Activated B cell treated with CpG ODN at 0.5 μM for 24 hours (primary cell): ENCODE measurements at places on chromosomes 1 and 21.

GRCh38 chr1:183472488-183473216 lies at the start of gene SMG7:
TSS of gene SMG7 (plus strand) at chr1:183472499. CDS start at chr1:183472621, 122 bp downstream.
- no peak for DNase-seq

GRCh38 chr1:176382163-176382562 lies 80.8 kb upstream of the PAPPA2 start:
- DNase-seq: no peak

- DNase-seq: no peak
Measured at GRCh38 chr1:164605254-164606091, 46.5 kb downstream of the PBX1 start.

- DNase-seq: no peak
Measured at GRCh38 chr1:16088351-16088911, 15.0 kb upstream of the FAM131C start.

DNA sequence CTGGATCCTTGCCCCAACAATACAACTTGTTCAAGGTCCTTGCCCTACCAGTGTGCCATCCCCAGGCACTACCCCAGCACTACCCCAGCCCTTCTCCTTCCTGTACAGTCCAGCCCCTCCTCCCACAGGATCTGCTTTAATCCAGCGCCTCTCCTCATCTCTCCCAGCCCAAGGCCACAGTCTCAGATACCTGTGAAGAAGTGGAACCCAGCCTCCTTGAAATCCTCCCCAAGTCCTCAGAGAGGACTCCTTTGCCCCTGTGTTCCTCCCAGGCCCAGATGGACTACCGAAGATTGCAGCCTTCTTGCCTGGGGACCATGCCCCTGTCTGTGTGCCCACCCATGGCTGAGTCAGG lies 6.5 kb upstream of the CDC20 start:
- DNase-seq: no peak

GRCh38 chr1:156657741-156658319 lies 15.9 kb downstream of the BCAN start:
- DNase-seq: no peak

DNA sequence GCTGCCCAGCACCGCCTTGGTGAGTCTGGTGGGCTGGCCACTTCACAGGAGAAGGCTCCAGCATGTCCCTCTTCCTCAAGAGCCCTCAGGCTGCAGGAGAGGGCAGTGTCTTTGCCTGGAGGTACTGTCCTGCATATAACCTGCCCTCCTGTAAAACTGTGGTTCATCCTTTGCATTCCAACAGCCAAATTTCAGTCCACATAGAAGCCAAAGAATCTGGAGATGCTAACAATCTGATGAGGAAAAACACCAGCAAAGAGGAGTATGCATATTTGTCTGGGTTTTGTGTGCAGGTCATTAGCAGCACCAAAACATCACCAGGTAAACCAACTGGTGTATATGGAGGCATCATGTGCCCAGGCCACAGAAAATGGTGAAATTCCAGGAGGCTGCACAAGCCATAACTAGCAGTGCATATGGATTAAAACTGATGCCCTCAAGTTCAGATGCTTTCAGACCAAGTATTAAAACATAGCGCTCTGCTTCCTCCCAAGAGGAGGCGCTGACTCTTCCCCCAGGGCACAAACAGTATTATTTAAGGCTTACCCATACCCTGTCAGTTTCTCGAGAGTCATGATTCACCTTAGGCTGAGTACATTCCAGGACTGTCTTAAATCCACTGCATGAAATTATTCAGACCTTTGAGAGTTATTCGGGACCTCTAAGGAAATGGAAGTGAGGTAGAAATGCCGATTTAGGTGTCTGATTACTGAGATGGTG lies 150.5 kb upstream of the COA6 start:
- no peak for DNase-seq

GRCh38 chr1:75341537-75341936 lies 207.3 kb downstream of the LHX8 start:
- DNase-seq: no peak

DNA sequence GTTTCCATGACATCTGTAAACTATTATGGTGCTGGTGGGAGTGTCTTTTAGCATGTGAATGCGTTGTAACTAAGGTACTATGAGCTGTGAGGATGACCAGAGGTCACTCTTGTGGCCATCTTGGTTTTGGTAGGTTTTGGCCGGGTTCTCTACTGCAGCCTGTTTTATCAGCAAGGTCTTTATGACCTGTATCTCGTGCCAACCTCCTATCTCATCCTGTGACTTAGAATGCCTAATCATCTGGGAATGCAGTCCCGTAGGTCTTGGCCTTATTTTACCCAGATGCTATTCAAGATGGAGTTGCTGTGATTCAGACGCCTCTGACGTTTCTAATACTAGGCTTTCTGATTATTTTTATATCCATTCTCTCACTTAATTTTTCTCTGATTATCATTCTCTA lies 9.4 kb downstream of the NCAM2 start:
- no peak for DNase-seq

GRCh38 chr1:199690496-199690895 lies 337.0 kb upstream of the NR5A2 start:
- no peak for DNase-seq

DNA sequence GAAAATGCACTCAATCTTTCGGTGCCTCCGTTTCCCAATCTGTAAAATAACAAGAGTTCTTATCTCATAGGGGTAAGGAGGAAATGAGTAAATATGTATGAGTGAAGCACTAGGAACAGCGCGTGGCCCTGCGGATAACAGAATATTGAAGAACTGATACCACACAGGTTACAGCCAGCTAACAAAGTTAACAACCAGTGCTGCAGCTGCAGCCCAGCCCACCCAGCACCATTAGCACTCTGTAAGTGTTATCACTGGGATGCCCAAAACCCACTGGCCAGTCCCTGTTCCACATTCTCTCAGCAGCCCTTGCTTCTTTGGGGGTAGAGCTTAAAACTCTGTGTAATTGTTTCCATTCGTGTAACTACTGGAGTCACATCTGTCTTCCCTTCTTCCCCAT lies 89.5 kb downstream of the VWA5B1 start:
- no peak for DNase-seq

GRCh38 chr1:50295566-50295965 lies 127.7 kb downstream of the DMRTA2 start:
- DNase-seq: no peak

DNA sequence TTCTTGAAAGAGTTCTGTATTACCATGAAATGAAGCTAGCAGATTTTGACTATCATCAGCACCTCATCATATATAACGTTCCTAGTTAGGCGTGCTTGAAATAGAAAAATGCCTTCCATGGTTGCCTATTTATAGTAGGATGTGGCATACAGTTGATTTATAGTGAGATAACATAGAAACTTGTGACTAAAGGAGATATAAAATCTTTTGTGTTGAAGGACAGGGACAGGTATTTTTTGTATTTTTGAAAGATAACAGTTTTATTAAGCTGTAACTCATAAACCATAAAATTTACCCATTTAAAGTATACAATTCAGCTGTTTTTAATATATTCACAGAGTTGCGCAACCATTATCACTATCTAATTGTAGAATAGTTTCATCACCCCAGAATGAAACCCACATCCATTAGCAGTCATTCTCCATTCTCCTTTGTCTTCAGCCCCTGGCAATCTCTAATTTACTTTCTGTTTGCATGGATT lies 19.3 kb downstream of the SPEN start:
- no peak for DNase-seq

DNA sequence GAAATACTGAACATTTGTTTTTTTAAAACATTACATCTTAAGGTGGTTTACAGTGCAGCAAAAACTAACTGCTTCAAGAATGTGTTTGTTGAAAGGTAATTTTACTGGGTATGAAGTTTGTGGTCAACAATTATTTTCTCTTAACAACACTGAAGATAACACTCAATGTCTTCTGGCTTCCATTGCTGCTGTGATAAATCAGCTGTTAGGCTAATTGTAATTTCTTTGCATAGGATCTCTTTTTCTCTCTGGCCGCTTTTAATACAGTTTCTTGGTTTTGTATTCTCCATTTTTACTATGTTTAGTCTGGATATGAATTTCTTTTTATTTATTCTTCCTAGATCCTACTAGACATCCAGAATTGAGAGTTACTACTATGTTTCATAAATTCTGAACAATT lies 44.9 kb downstream of the DOCK7 start:
- DNase-seq: no peak

DNA sequence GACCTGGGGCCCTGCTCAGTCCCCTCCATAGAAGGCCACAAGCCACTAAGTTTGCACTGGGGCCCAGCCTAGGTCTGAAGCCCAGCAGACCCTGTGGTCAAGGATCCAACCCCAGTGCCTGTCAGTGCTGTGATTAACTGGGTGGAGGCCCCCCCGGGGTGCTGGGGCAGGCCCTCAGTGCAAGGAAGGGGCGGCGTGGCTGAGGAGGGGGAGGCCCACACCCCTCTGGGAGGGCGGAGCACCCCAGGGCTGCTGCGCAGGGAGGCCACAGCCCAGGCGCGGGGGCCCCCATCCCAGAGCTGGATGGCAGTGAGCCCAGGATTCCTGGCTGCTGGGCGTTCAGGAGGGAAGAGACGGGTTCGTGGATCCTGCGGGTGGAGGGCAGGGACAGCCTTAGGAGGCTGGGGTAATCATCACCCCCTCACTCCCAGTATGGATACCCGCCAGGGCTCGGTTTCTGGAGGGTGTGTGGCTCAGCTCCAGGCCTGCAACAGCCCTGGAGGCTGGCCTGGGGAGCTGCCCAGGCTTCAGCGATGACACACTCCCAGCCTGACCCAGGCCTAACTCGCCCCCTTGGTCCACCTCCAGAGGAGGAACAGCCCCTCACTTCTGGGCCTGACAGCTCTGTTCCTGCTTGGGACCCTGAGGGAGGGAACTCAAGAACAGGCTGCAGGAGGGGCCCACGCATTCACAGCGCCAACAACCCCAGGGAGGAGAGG lies 890 bp downstream of the GJC2 start:
- peak; percentile 14 for DNase-seq

GRCh38 chr1:27531959-27532685 lies 42.2 kb upstream of the WASF2 start:
- DNase-seq: no peak

GRCh38 chr1:200206761-200207160 lies 179.3 kb downstream of the NR5A2 start:
- no peak for DNase-seq

GRCh38 chr1:94702442-94702815 lies 117.7 kb upstream of the SLC44A3 start:
- DNase-seq: no peak

GRCh38 chr21:14356746-14357145 lies 26.2 kb downstream of the HSPA13 start:
- no peak for DNase-seq

DNA sequence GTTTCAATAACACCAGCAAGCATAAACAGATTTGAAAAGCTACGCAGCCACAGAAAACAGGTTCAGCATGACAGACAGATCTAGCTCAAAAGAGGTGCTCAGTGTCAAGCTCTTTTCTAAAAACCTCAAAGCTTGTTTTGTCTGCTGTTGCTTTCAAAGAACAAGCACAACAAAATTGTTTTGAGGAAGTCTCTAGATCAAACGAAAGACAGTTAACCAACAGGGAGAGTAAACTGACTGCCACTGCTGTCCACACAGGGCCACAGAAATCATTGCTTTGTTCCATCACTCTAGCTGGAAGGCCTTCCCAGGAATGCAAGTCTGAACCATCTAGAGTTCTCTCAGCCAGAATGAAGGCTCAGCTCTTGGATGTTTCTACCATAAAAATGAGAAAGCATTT lies 12.8 kb downstream of the APP start:
- no peak for DNase-seq

DNA sequence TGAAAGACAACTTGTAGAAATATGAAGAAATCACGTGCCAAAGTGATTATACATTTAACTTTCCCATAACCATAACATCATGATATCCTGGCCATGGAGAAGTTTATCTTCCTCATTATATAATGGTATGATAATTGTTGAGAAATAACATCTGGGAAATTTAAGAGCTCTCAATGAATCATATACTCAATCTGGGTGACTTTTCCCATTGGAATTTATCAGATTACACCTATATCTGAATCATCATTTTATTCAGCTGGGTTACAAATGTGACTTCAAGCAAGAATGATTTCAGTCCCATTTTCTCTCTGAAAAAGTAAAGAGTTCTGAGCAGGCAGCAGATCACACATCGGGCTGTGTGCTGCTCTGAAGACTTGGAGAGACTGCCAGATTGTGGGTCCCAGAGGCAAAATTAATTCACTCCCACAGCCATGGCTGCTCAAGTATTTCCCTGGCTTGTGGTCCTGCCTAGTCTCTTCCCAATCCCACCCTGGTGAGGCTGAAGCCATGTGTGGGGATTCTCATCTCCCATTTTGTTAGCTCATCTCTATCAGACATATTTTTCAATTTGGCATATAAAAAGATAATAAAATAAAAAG lies 278.0 kb downstream of the MRPL39 start:
- no peak for DNase-seq

- no peak for DNase-seq
Measured at GRCh38 chr1:19479351-19480120, 5.8 kb downstream of the CAPZB start.

- DNase-seq: no peak
Measured at GRCh38 chr1:115365738-115366137, 27.7 kb upstream of the NGF start.

GRCh38 chr1:41641941-41642527 lies 157.6 kb upstream of the EDN2 start:
- no peak for DNase-seq

DNA sequence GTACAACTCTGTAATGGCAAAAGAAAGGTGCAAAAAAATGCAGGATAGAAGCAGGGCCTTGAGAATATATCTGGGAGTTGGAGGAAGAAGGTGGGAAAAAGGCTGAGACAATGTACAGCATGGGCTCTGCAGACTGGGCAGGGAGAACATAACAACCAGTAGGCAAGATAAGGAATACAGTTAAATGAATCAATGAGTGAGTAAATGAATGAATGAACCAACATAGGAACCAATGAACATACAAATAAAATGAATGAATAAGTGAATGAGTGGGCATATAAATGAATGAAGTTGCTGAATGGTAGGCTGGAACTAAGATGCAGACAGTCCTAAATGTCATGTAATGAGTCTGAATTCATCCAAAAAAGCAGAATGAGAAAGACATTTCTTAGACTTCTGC lies 370.6 kb downstream of the SMYD3 start:
- DNase-seq: no peak

GRCh38 chr1:54577612-54578011 lies 29.6 kb downstream of the ACOT11 start:
- no peak for DNase-seq

GRCh38 chr21:29365661-29366265 lies 67.0 kb downstream of the BACH1 start:
- no peak for DNase-seq

GRCh38 chr1:28936528-28936927 lies 22.2 kb downstream of the EPB41 start:
- no peak for DNase-seq

- peak; percentile 51 for DNase-seq
Measured at GRCh38 chr1:13700521-13701270, 708 bp downstream of the PRDM2 start.

GRCh38 chr1:174001573-174001972 lies 20.6 kb downstream of the RC3H1 start:
- no peak for DNase-seq

- peak; percentile 37 for DNase-seq
Measured at GRCh38 chr1:155080312-155081228, 1.9 kb downstream of the EFNA3 start.

GRCh38 chr1:66261364-66261763 lies 272.6 kb upstream of the SGIP1 start:
- DNase-seq: no peak

GRCh38 chr1:211830328-211831142 lies at the start of gene LPGAT1:
TSS of gene LPGAT1 (minus strand) at chr1:211830763. CDS start at chr1:211829296, 1,467 bp downstream.
- peak; percentile 78 for DNase-seq
